ENCODE measurements at places on chromosomes 16 and 17. TPM values are rescaled to one million over a fixed set of nuclear protein-coding genes. Genes with fewer than 3 reads are reported as not detected.

The LRRC37A gene
- not detected for total RNA-seq

The SLC7A6OS gene
- 5.7 TPM for total RNA-seq

The RND2 gene
- not detected for total RNA-seq

The TELO2 gene
- total RNA-seq, result 21.2 TPM

The CDRT15 gene
- total RNA-seq, result not detected

The TRAF7 gene
- total RNA-seq, result 68.0 TPM

The CDH15 gene
- 4.4 TPM for total RNA-seq

The FAM234A gene
- total RNA-seq, result 65.6 TPM

GRCh38 chr16:78212674-78213073 lies 113.2 kb downstream of the WWOX start:
- no peak for DNase-seq

- no peak for DNase-seq
These were observed 825.4 kb downstream of the KCNJ18 start for GRCh38 chr17:22517716-22518115.

GRCh38 chr16:73956587-73957494 lies 339.8 kb upstream of the PSMD7 start:
- peak; percentile 9 for DNase-seq

- DNase-seq, result peak; percentile 65
These were observed 68.6 kb downstream of the HAPSTR1 start for GRCh38 chr16:9159839-9160550.

DNA sequence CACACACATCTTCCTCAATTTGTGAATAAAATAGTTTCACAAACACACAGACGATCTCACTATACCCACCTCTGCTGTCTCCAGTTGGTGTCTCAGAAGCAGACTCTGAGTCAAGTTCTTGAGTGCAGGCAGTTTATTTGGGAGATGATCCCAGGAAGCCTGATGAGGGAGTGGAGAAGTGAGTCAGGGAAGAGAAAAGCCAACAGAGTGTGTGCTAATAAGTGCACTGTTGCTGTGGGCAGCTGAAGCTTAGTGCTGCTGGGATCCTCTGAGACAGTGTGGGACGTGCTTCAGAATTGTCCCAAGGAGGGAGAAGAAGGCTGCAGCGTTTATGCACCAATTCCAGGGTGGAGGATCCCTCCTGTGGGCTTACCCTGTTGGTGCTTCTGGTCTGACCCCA lies 423.2 kb upstream of the C16orf82 start:
- peak; percentile 9 for DNase-seq

DNA sequence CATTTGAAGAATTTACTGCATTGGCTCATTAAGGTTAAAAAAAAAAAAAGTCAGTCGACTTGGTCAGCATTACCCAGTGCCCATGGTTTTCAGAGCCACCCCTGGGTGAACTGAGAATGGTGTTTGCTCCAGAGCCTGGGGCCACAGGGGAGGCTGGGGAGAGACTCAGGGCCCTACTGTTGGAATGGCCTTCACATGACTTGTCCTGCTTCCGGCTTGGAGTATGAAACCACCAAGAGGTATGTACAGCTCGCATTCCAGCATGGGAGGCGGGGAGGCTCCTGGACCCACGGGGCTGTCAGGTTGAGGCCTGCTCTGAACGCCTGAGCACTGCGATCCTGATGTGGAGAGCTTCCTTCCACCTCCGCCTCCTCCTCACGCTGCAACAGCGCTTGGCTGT lies 36.8 kb downstream of the MSI2 start:
- DNase-seq, result no peak

DNA sequence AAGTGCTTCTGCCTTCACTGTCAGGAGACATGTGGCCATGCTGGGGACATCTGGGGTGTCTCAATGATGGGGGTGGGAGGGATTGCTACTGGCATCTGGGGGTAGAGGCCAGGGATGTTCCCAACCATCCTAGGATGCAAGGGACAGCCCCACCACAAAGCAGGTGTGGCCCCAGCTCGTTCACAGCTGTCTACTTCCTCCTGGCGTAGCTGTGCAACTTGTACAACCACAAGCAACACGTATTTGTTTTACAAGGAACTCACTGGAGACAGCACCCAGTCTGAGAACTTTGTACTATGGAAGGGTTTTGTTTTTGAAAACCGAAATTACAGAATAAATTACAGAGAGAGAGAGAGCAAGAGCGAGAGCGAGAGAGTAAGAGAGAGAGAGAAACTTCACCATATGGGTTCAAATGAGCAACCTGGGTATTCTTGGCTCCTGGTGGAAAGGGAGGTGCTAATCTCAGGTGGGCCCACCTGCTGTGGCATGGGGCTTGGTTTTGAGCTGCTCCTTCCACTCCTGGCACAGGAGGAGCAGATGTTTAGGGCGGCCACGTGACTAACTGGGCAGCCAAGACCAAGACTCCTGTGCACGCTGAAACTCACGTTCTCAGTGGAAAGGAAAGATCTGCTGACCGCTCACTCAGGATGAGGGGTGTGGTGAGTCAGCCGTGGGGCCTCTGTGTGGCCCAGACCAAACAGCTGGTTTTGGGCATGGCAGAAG lies 17.5 kb upstream of the TNFRSF13B start:
- DNase-seq, result no peak

GRCh38 chr17:44865231-44865660 lies 17.6 kb downstream of the HIGD1B start:
- DNase-seq, result peak; percentile 54

- no peak for DNase-seq
These were observed 205.5 kb downstream of the NTN1 start for GRCh38 chr17:9226794-9227135.
